Activated CD4-positive, alpha-beta T cell treated with anti-CD3 and anti-CD28 coated beads, Interleukin-2, amount 50 U/mL, for 4 hours (primary cell): ENCODE measurements at places on chromosomes 6 and 20.

DNA sequence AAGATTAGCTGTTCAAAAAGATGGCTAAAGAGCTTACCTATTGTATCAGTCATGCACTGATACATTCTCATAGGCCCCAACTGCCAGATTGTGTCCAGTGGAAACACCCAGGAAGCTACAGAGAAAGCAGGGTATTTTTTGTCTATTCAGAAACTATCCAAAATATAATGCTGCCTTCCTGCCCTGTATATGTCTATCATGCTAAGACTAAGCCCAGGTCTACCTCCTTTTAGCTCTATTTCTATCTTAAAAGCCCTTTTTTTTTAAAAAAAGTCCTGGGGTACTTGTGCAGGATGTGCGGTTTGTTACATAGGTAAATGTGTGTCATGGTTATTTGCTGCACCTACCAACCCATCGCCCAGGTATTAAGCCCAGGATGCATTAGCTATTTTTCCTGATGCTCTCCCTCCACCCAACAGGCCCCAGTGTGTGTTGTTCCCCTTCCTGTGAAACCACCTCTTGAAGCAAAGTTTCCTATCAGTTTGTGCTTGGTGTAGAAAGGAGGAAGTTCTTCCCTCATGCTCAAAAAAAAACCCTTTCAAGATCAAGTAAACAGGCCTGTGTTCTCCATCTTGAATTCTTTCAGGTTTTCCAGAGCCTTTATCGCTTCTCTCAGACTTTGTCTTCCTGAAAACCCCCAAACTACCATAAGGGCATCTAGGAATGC lies 514 bp downstream of the DEFB129 start:
- no peak for DNase-seq

DNA sequence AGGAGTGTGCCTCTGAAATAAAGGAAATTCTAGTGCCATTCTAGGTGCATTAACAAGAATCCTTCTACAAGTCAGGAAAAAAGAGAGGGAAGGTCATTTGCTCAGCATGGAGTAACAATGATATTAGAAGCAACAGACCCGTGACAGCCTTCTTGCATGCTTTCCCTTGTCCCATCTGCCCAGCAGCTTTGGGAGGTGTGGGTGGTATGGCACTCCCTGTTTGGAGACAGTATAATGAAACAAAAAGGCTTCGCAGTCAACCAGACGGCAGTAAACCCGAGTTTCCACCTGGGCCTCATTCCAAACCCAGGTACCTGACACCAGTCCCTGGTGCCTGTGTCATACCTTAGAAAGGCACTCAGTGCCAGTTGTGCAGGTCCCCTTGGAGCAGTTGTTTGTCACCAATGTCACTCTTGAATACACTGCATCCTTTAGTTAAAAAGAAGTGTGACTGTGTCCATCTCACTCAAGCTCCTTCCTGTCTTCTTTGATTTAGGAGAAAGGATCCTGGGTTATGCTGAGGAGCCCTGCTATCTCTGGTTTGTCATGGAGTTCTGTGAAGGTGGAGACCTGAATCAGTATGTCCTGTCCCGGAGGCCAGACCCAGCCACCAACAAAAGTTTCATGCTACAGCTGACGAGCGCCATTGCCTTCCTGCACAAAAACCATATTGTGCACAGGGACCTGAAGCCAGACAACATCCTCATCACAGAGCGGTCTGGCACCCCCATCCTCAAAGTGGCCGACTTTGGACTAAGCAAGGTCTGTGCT lies 14.7 kb downstream of the STK35 start:
- DNase-seq: no peak

DNA sequence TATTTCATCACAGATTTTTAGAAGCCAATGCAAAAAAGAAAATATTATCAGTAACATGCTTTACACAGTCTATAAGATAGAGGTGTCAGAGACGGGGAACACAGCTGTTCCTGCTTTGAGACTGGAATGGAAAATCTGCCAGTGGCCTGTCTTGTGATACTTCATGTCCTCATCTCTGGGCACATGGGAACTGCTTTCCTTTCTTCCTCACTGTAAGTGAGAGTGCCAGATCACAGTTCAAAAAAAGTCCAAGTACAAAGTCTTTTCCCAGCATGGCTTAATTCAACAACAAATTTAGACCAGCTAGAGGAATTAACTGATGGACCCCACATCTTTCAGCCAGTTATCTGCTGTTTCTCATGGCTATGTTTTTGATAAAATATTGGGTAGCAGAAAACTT lies 490.4 kb downstream of the CDKAL1 start:
- DNase-seq: no peak

- no peak for DNase-seq
These were observed 167.5 kb downstream of the TMEM242 start for GRCh38 chr6:157155804-157156203.

DNA sequence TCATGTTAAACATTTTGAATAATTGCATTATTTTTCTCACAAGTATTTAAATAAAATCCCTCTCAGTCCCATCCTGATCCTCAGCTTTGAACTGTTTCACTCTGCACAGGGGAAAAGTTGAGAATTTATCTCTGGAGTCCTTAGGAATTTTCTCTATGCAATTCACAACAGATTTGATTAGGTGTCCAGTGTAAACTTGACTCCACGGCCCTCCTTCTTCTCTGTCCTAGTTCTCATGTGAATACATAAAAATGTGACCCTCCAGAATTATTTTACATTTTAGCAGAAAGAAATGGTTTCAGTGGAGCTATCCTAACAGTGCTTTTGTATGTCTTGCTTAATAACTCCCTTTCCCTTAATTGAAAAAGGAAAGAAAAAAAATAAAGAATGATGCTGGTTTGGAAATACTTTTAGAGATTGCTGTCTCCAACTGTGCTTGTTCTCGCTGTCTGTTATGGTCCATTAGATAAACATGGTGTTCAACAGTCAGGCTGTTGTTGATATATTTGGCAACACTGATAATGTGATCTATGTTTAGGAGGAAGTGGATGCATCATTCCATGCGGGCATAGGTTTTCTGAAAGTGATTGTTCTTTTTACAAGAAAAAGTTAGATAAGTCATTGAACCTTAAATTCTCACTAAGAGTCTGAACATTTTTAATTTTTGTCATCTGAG lies 599.4 kb upstream of the CITED2 start:
- no peak for DNase-seq

GRCh38 chr6:100948381-100949133 lies 67.4 kb upstream of the ASCC3 start:
- no peak for DNase-seq

- DNase-seq: no peak
These were observed 29.9 kb downstream of the SGK1 start for GRCh38 chr6:134287859-134288537.
